Activated CD8-positive, alpha-beta memory T cell treated with anti-CD3 and anti-CD28 coated beads for 1 hour (primary cell): ENCODE measurements at places on chromosomes 7 and 10.

DNA sequence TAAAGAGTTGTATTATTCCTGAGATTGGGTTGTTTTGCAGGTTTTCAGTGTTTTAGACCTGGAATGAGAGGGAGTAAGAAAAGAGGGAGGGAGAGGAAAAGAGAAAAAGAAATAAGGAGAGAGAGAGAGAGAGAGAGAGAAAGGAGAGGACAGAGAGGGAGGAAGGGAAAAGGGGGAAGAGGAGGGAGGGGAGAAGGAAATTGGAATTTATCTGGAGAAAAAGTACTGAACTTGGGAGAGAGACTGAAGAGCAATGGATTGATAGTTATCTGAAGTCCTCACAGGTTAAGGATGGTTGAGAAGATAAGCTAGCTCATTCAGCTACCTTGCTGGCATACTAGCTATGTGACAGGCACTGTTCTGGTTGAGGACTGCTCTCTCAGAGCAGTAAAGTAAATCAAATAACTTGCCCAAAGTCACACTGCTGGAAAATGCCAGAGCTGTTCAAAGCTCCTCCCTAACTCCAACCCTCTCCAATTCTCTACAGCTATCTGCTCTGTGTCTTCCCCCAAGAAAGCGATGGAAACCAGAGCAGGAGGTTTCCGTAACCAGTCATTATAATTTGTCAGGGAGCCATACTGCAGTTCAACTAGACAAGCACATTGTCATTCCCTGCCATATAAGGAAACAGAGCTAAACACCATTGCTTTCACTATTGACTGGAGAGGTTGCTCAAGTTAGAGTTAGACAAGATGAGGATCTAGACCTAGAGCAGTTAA is 10.7 kb downstream of the CALD1 start:
- DNase-seq, result no peak

DNA sequence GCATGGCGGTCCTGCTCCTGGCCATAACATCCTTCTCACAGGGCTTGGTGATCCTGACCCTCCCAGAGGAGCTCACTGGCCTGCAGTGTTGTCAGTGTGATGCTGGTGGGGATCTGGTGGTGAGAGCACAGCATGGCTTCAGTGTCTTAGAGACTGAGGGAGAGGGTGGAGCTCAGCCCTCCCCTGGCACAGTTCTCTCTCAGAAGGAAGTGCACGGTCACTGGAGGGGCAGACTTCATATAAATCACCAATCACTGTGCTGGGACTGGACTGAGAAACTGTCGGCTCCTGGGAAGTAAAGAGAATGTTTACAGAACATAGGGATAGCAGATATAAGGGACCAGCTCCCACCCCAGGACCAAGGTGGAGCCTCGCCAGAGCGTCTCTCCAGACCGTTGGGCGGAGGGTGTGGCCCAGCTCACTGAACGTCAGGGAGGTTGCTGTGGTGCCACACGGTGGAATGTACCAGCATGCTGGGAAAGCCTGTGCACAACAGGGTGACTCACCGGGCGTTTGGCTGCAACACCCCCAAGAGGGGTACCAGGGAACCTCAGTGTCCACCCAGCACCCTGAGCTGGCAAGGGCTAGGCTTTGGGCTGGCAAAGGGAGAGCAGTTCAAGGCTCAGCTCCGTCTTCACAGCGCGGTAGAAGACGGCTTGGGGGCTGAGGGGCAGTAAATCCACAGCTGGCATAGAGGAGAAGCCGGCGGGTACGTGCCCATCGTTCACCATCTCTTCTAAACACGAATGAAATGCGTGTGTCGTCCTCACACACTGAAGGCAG is 8.8 kb upstream of the GET4 start:
- DNase-seq, result no peak

DNA sequence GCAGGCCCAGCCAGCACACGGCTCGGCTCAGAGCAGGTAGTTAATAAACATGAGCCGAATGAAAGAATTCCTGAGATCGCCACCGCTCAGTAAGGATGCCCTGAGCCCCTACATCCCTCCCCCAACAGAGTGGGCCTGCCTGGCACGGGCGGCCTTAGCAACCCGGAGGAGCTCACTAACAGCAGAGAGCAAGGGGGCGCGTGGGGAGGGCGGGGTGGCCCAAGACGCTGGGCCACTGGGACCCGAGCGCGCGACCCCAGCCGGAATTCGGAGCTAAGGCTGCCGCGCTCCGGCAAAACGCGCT is 403 bp upstream of the ENO4 start:
- DNase-seq, result no peak

- no peak for DNase-seq
Observed at GRCh38 chr7:4297918-4298219, 384.2 kb upstream of the FOXK1 start.
